ENCODE measurements at places on chromosomes 16 and 17.

DNA sequence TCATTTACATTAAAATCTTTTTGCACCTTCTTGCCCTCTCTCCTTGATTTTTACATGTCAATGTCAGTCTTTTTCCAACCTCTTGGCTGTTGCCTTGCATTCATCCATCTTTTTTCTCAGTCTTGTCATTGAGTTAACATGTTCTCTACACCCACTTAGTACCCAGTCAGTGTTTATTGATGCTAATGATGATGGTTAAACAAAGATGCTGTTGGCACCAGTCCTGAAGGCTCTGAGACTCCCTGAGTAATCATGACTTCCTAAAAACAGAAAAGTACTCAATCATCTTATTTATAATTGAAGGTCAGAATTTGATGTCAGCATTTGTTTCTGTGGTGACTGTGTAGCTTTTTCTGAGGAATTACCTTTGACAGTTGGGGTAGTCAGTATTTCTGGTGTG lies 104.5 kb downstream of the NLK start:
- DNase-seq, result no peak

DNA sequence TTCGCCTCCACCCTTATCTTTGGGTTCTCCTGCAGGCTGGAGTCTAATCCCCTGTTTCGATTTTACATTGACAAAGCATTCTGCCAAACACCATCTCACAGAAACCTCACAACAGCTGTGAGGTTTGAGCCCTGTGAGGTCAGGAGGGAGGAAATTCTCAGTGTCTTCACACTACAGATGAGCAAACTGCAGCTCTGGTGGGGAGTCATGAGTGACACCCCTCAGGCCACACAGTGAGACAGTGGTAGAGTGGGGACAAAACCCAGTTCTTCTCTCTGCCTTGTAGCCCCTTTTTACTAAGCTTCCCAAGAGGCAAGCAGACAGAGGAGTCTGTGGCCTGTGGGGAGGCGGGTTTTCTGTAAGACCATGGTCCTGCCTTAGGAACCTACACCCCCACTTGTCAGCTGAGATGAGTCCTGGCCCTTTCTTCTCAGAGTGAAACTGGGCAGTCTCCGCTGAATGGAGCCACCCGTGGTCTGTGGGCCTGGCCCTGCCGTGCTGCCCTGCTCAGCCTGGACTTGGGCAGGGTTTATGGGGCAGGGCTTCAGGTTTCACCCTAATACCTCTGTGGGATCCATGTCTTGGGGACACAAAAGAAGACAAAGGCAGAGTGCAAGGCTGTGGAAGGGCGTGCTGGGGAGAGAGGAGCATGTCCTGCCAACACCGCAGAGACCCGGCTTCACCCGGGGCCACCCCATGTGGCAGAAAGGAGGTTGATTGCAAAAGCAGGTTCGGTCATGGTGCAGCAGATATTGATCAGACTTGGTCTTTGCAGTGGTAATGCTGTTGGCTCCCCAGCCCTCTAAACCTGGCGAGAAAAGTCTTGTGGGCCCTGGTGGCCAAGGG lies 59.0 kb downstream of the ABR start:
- no peak for DNase-seq

- no peak for DNase-seq
Measured at GRCh38 chr17:65048441-65048840, 8.1 kb downstream of the GNA13 start.

DNA sequence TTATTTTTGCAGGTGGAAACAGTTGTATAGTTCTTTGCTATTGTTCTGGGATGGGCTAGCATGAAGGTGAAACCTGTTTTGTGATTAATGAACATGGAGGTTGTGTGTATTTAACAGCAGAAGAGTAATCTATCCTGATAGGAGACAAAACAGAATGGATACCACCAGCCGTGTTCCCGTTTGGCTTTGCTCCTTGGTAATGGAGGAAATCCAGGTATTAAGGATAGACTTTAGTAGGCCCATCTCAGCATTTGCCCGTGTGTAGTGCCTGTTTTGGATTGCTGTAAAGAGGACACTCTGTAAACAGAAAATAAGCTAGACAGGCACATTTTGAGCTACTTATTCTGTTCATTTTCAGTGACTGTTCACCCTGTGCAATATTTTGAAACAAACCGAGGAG lies 215.1 kb downstream of the RBFOX1 start:
- no peak for DNase-seq

DNA sequence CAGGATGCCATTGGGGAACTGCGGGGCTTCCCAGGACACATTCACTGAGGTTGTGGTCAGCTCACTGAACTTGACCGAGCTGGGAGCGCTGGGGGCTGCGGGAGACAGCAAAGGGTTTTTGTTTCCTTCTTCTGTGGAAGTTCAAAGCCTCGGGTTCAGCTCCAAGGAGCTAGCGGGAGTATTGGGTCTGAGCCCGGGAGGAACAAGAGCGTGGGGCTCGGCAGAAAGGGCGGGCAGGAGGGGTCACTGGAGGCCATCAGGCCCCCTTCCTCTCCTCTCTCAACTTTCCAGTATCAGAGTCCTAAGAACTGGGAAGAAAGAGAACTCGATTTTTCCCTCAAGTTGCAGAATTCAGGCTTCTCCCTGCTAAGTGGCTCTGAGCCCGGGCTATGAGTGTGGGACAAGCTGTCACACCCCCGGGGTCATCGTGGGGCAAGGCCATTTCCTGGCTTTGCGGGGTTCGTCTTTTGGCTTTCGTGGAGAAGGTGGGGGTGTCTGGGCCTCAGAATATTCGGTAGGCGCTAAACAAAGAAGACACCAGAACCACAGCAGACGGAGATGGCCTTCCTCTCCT lies 53.6 kb upstream of the CDC42EP4 start:
- DNase-seq, result no peak

GRCh38 chr16:10756574-10756973 lies 12.9 kb downstream of the NUBP1 start:
- DNase-seq, result no peak

DNA sequence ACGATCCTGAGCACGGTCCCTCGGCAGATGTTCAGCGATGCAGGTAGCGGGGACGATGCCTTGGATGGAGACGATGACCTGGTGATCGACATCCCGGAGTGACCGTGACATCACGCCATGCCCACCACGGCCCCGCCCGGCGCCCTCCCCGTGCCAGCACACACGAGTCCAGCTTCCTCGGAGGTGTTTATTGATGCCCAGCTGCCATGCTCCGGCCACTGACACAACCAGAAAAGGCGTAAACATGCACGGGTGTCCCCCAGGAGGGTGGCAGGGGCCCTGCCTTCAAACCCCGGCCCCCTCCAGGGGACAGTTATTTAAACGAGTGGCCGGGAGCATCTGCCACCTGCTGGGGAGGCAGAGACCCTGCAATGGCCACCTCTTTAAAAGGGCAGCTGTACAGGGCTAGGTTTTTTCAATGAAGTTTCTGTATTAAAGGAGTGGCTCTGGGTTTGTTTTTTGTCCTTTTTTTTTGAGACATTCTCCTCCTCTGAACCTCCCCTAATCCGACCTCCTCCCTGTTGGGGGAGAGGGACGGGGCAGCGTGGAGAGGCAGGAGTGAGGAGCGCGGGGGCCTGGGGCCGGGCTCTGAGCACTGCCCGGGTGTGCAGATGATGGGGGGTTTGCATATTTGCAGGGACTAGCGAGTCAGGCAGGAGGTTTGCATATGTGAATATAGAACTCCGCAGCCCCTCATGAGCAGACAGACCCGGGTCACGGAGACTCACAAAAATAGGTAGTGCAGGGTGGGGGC lies 5.3 kb downstream of the DOC2A start:
- no peak for DNase-seq

GRCh38 chr17:323181-323580 lies 29.4 kb downstream of the RPH3AL start:
- no peak for DNase-seq

DNA sequence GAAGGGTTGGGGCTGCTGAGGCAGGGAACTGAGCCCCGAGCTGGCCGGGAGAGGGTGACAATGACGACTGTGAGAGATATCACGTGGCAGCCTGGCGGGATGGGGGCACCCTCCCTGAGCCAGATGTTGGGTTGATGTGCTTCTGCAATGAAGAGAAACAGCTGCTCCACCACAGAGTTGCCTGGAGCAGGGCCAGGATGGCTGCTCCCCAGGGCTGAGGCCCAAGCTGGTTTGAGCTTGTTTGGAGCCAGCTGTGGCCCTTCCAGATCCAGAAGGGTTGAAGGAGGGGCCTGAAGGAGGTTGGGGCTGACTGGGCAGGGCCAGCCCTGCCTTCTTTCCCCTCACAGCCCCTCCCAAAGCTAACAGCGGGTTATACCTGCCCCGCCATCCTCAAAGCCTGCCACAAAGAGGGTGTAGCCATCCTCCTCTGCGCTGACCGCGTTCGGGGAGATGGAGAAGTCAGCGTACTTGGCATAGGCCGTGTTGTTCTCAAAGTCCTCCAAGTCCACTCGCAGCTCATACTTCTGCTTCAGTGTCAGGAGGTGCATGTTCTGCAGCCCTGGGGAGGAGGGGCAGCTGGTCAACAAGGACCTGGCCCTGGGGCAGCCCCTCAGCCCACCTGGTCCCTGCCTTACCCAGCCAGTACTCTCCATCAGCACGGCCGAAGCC lies 2.1 kb downstream of the MFAP4 start:
- DNase-seq, result peak; percentile 90

GRCh38 chr16:22734368-22734767 lies 79.6 kb upstream of the HS3ST2 start:
- DNase-seq, result no peak

GRCh38 chr16:10971560-10971961 lies 27.2 kb downstream of the CLEC16A start:
- peak; percentile 56 for DNase-seq

GRCh38 chr16:68389006-68389405 lies 59.3 kb downstream of the SMPD3 start:
- no peak for DNase-seq

GRCh38 chr16:73071131-73071940 lies 23.4 kb upstream of the ZFHX3 start:
- DNase-seq, result no peak

GRCh38 chr17:55324296-55324978 lies 59.7 kb downstream of the HLF start:
- no peak for DNase-seq

DNA sequence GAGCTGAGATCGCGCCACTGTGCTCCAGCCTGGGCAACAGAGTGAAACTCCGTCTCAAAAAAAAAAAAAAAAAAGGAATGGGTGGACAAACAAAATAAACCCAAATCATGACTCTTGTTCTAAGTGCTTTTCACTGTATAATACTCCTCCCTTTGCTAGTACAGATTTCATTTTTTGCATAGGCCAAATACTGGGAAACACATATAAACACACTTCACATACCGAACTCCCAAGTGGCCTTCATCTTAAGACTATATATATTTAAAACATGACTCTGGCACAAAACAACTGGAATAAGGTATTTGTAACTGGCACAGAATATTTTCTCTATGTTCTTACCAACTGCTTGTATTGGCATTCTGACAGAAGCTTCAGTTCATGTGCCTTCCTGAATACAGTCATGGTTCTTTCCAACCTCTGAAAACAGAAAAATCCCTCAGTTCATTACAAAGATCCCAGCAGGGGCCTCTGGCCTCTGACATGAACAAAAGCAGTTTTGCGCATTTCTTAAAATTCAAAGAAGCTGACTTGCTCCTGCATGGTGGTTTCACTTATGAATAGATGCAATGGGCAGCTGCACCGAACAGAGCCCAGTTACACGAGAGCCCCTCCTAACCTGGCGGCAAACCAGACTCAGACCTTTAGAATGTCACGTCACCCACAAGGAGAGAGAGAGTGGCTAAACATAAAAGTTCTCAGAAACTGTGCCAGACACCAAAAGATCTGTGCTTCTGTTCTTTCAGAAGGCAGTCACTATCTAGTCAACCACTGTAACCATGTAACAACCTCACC lies 19.1 kb upstream of the COPRS start:
- no peak for DNase-seq

DNA sequence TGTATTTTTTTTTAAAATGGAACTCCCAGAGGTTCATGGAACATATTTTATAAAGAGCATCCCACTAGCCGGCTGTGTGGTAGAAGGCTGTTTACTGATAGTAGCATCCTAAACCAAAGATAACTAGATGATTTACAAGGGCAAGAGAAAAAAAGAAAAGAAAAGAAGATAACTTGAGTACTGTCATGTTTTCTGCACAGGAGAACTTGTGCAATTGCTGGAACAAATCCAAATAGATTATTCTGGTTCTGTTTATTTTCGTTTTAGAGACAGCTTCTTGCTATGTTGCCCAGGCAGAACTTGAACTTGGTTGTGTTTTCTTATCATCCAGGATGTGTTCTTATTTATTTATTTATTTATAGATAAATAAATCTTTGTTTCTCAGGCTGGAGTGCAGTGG lies 20.9 kb upstream of the PPM1D start:
- DNase-seq, result no peak

- no peak for DNase-seq
Measured at GRCh38 chr16:84321932-84322331, 27.3 kb downstream of the WFDC1 start.

- DNase-seq, result no peak
Measured at GRCh38 chr16:80719573-80719972, 84.8 kb downstream of the CDYL2 start.

DNA sequence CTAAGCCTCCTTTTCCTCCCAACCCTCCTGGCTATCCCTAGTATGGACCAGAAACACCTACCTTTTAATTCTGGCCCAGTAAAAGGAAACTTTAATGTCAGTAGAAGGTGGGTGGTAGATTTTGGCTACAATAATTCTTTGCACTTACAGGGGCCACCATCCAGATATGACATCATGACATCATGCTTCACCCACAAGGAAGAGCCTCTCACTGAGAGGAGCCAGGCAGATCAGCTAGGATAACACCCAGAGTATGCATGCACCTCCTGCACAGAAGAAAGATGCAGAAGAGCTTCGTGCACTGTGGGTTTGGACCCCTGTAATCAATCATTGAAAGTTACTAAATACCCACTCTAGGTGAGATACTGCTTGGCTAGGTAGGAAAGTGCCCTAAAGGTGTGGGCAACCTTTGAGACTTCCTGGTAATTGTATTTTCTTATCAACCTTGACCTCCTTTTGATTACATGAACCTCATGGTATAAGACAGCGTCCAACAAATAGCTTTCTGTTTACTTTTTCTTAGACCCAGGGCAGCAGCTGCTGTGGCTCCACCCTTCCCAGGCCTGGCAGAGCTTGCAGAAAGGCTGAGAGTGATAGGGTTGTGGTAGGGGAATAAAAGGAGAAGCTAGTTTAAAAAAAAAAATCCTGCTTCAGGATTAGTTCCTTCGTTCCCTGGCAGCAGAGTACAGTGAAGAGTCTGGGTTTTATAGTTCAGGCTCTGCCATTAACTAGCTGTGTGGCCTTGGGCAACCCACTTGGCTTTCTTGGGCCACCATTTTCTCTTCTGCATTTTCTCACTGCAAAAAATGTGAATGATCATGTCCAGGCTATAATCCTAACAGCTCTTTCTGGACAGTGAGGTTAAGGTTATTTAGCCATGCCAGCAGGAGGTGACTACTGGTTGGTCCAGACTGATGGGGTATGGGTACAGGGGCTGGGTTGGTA lies 6.2 kb downstream of the MAP3K14 start:
- no peak for DNase-seq

- no peak for DNase-seq
Measured at GRCh38 chr17:74369221-74369620, 1.9 kb downstream of the GPR142 start.

- no peak for DNase-seq
Measured at GRCh38 chr17:2712300-2713043, 908 bp upstream of the CLUH start.

- no peak for DNase-seq
Measured at GRCh38 chr16:70257391-70257790, 5.7 kb upstream of the EXOSC6 start.
